8988T (cell line): ENCODE measurements at places on chromosomes 12 and 14.

- DNase-seq: no peak
Measured at GRCh38 chr14:96554315-96554910, 52.2 kb downstream of the PAPOLA start.

GRCh38 chr14:57066463-57066862 is 202.2 kb downstream of the EXOC5 start:
- no peak for DNase-seq

GRCh38 chr14:54219261-54220070 is 177.3 kb upstream of the CDKN3 start:
- DNase-seq: no peak

- DNase-seq: no peak
Measured at GRCh38 chr12:18422871-18423270, 161.6 kb downstream of the PIK3C2G start.

DNA sequence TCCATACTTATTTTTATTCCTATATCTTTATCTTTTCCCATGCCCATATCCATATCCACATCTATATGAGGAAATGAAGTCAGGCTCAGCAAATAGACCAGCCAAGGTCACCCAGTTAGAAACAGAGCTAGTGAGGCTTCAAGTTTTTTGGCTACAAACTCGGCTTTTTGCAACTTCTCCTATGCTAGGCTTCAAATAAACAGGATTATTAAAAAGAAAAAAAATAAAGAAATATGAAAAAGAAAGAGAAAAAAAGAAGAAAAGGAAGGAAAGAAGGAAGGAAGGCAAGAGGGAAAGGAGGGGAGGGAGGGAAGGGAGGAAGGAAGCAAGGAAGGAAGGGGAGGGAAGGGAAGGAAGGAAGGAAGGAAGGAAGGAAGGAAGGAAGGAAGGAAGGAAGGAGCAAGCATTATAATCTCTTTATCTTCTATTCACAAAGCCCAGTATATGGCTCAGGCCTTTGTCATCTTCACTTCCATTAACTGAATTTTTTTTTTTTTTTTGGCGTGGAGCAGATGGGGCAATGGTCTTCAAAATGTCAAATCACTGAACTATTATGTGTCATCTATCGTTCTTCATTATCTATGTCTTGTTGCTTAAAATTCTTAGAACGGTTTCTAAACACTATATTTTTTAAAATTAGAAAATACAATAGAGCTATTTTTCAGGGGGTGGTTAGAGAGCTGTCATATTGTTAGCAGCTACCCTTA is 418.2 kb downstream of the VRK1 start:
- no peak for DNase-seq

DNA sequence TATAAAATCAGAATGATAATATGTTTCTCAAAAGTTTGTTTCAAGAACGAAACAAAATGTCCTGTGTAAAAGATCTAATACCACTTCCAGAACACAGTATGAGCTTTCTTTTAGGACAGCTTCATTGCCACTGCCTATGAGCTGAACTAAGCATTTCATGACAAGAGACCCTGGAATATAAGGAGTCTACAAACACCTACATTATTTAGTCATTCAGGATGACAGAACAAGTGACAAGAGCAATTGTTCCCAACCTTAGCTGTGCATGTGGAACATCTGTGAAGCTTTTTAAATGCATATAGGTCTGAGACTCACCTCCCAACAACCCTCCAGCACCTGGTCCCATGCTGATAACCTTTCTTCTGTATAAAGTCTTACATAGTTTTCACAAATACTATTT is 103.1 kb upstream of the GARIN6 start:
- DNase-seq: no peak

- no peak for DNase-seq
Measured at GRCh38 chr14:94025720-94026119, 420 bp upstream of the OTUB2 start.

DNA sequence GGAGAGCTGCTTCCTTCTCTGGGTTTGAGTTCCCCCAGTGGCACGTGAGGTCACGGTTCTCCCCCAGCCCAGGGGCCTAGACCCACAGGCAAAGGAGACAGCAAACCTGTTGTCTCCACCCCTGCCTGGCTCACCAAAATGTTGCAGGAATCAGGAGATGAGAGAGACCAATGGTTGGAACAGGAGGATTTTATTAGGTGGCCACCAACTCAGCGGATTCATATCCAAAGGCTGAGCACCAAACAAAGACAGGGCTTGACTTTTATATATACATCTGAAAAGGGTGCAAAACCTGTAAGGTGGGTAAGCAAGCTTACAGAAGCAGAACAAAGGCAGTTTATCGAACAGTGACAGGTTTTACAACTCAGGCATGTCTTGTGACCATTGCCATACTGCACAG is 9.2 kb upstream of the ADAM21 start:
- no peak for DNase-seq

DNA sequence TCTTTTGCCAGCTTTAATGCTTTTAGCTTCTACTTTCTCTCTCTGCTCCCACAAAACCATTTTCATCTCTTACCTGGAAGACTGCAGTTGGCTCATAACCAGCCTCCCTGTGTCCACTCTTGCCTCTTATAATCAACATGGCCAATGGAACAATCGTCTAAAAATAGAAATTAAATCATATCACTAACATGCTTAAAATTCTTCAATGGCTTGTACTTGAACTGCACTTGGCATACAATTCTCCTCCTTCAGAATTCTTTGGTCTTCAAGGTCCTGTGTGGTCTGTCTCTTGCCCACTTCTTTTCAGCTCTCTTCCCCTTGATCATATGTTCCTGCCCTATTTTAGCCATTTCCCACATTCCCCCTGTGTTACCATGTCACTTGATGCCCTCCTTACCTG is 342.2 kb downstream of the ATP23 start:
- DNase-seq: no peak

DNA sequence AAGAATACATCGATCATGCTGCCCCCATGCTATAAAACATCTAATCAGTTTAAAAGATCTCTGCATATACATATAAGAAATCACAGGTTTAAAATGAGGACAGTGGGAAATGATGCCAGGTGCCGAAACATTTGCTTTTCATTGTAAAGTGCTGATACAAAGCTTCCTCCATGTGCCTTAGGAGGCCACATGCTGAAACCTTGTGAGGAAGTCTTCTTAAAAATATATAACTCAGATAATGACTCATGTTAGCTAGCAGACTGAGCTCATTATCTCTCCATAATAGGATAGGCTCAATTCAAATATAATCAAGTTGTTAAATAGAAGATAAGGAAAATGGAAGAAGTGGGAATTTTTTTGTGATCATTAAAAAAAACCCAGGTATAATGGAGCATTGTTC is 65.9 kb downstream of the RFX4 start:
- DNase-seq: no peak

DNA sequence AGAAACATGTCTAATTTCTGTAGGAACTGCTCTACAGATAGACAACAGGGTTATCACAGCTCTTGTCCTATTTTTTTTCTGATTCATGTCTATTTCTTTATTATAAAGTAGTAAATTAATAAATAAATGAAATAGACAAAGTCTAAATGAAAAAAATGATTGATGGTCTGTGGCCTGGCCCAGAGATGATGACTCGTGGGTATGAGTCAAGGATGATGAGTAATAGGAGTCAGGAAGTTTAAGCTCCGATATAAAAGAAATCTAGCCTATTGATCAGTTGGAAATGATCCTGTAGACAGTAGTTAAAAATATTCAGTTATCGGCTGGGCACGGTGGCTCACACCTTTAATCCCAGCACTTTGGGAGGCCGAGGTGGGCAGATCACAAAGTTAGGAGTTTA is 90.6 kb upstream of the RTL1 start:
- no peak for DNase-seq

GRCh38 chr12:12020762-12021161 is 50.0 kb upstream of the BCL2L14 start:
- DNase-seq: no peak

DNA sequence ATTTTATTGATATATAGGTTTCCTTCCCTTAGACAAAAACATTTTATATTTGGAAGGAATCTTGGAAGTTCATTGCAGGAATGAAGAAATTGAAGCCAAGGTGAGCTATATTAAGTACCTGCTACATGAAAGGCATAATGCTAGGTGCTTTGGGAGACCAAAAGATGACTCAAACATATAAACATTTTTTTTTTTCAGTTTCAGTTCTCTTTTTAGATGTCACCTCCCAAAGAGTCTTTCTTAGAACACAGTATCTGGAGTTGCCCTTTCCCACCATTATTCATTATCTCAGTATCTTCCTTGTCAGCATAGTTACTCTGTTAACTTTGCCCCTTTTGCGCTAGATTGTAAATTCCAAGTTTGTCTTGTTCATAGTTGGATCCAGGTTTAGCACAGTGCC is 1.1 kb downstream of the LIN52 start:
- no peak for DNase-seq

DNA sequence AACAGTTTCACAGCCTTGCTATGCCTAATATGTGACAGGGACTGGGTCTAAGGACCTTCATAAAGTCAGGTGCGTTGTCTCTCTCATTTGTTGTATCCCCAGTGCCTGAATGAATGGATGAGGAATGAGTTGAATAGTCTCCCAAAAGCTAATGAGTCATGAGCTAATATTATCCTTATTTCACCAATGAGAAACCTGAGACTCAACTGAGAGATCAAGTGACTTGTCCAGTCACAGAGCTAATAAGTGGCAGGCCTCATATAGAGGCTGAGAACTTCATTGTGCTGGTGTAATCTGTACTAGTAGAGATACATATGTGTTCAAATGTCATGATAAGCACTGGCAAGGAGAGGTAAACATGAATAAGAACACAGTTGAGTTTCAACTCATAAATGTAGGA is 612.4 kb downstream of the NRXN3 start:
- DNase-seq: no peak

- DNase-seq: no peak
Measured at GRCh38 chr12:55637467-55637866, 775 bp downstream of the OR10P1 start.

- DNase-seq: no peak
Measured at GRCh38 chr14:53946404-53947093, 10.1 kb downstream of the BMP4 start.

GRCh38 chr14:24903337-24903736 is 146.6 kb downstream of the STXBP6 start:
- no peak for DNase-seq

GRCh38 chr12:124543052-124543589 is 24.3 kb downstream of the NCOR2 start:
- DNase-seq: no peak

DNA sequence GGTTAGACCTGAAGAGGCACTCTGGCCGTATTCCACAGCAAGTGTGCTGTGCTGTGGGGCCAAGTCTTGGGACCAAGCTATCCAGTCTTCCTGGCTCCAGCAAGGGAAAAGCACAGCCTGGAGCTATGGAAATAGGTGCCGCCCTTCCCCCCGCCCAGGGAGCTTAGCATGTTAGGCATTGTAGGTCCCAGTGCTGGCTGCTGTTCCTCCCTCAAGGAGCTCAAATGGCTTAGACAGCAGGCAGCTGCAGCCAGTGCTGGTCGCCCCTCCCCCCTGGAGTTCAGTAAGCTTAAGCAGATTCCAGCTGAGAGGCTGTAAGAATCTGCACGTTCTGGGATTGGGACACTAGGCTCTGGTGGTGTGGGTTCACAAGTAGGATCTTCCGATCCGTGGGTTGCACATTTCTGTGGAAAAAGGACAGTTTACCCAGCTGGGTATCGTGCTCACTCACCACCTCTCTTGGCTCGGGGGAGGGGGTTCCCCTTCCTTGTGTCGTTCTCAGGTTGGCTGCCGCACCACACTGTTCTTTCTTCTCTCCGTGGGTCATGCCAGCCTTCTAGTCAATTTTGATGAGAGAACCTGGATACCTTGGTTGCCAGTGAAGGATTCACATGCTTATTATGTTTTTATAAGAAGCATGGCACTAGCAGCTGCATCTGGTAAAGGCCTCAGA is 127.3 kb downstream of the CNTN1 start:
- no peak for DNase-seq

DNA sequence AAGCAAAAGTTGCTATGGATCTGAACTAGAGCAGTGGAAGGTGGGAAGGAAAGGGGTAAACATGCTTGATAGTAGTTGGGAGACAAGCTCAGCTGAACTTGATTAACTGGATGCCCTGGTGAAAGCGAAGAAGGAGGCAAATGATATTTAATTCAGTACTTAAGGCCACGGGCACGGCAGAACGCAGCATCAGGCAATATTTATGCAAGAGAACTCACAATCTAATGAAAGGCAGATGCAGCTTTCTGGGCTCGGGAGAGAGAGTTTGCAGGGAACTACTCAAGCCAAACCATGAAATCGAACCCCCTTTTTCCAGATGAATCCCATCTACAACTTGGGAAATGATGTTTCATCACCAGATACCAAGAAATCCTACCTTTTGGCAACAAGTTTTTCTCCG is 3.5 kb upstream of the CNIH1 start:
- no peak for DNase-seq

DNA sequence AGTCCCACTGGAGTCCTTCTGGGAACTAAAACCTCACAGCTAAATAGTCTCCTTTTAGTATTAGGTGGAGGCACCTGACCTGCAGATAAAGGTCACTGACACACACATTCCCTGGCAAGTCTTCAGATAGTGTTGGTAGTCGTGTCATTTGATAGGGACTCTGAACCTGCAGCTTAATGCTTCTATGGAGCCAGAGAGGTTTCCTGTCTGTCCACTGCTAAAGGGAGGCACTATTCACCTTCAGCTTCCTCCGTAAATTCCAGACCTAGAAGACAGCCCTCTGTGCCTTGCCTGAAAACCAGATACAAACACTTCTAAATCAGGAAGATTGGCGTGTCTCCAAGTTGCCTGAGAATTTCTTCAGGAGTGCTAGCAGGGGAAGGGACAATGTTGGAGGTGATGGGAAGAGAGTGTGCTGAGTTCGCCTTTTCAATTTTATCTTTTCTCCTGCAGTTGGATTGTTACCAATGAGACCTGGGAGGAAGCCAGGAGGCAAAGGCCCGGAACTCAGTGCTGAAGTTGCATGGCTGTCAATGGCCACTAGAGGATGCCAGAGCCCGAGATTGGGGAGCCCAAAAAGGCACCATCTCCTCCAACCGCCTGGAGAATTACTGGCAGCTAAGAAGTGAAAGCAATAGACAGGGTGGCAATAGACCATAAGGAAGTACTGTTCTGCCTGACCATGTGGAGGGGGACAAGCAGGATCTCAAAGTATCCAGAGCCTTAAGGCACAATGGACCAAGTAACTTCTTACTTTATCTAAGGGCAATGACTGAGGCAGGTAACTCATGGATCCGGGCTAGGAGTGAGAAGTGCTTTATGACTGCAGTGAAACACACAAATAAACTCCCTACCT is 81.6 kb upstream of the SCAF11 start:
- DNase-seq: no peak
